ENCODE measurements at places on chromosomes 4 and X.

DNA sequence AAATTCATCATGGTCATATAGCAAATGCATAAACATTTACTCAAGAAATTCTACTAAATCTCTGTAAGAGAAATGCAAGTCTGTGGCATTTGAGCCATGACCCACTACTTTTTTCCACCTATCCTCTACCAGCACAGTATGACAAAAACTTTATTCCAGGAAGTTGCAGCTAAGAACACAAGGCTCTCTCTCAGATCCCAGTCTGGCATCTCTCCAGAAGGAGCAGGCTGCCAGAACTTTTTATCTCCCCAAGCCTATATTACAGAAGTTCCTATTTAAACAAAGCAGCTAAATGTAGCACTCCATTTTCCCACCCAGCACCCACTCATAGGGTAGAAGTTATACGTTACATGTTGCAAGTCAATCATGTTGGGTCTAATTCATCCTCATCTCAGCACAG, 49.3 kb upstream of the EPGN start:
- DNase-seq, result no peak

DNA sequence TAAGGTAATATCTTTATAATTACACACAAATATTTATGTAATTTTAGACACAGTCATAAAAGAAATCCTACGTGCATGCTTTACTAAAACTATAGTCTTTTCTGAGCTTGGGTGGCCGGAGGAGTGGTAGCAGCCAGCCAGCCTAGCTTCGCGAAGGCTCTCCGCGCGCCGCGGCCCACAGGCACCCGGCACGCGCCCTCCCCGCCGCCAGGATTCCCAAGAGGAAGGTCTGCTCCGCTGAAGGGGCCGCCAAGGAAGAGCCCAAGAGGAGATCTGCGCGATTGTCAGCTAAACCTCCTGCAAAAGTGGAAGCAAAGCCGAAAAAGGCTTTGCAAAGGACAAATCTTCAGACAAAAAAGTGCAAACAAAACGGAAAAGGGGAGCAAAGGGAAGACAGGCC, 8.7 kb upstream of the PJA1 start:
- no peak for DNase-seq

GRCh38 chr4:52250154-52250553, 199.1 kb downstream of the SPATA18 start:
- no peak for DNase-seq

DNA sequence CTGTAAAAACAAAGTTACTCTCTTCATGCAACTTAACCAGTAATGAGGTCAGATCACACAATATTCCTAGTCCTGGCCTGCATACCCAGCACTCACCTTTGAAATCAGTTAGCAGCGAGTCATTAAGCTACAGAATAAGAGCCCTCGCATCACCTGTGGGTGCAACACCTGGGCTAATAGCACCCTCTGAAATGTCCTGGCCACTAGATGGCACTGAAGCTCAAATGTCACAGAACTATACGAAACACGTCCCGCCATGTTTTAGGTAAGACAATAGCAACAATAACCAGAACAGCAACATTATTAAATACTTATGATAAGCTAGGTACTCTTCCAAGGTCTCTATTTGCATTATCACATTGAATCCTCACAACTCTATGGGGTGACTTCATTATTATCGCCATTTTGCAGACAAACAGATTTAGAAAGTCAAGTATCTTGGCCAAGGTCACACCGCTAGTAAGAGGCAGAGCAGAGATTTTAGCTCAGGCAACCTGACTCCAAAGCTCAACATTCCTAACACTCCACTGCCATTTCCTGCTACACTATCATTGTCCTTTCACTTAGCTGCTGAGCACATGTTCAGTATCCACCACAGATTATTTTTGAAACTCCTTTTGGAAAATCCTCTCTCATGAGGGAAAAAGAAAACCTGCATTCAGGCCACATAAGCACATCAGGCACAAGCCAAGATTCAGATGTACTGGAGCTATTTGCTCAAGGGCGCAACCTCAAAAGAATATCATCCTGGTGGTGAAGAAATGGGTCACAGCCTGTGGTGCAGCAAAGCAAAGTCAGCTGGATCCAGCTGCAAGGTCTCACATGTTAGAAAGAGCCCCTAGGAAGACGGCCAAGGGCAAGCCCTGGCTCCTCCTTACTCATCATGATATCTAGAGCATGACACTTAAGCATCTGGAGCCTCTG, 59.5 kb upstream of the KDR start:
- DNase-seq, result no peak

GRCh38 chr4:26229974-26230373, 90.8 kb upstream of the RBPJ start:
- no peak for DNase-seq

DNA sequence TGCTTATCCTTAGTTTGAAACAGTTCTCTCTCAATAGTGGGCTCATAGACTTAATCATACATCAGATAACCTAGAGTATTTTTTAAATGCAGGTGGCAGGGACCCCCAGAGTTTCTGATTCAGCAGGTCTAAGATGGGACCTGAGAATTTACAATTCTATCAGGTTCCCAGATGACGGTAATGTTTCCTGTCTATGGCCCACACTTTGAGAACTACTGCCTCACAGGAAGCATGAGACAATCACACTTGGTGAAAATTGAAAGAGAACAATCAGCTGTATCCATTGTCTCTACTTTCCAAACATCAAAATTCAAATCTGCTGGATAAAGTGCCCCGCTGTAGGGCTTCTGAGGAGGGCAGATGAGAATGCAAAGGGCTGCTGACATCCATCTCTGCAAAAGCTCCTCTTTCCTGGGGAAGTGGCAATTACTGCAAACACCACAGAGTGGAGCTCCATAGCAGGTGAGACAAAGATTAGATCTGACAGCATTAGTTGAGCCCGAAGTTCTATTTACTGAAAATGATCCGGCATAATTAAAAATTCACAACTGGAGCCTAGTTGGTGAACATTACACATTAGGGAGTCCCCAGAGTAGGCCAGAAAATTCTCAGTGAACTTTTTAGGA, 187.8 kb upstream of the MBNL3 start:
- no peak for DNase-seq

- DNase-seq, result no peak
Measured at GRCh38 chr4:41590591-41590990, 52.6 kb downstream of the LIMCH1 start.

GRCh38 chrX:96440941-96441340, 243.7 kb upstream of the DIAPH2 start:
- DNase-seq, result no peak

DNA sequence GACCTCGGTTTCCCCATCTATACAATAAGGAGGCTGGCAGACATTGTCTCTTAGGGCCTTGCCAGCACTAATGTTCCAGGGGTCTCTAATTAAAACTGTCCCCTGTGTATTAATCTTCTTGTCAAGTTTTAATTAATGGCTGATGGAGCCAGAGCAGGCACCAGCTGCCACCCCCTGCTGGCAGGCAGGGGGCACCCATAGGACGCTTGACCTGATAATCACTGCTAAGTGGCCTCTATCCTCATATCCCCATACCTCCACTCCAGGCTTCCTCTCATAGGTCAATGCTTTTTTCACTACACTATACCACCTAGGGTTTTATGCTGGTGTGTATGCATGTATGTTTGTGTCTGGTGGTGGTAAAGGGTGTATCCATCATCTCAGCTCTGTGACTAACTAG, 89.4 kb downstream of the EFNB1 start:
- no peak for DNase-seq

GRCh38 chrX:40205471-40205870, 107.7 kb upstream of the BCOR start:
- no peak for DNase-seq

DNA sequence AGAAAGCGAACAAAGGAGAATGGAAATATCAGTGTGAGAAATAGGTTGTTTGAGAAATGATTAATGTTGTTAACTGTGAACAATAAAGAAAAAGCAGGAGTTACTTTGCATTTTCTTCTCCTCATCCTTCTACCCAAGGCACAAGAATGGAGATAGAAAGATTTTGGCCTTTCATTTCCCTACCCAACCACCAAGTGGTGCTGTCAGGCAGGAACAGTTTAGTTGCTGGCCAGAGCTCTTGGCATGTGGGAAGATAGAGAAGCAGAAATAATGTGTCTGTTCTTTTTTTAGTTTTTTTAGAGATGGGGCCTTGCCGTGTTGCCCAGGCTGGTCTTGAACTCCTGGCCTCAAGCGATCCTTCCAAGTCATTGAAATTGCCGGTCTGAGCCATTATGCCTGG, 12.8 kb downstream of the HOPX start:
- DNase-seq, result no peak

DNA sequence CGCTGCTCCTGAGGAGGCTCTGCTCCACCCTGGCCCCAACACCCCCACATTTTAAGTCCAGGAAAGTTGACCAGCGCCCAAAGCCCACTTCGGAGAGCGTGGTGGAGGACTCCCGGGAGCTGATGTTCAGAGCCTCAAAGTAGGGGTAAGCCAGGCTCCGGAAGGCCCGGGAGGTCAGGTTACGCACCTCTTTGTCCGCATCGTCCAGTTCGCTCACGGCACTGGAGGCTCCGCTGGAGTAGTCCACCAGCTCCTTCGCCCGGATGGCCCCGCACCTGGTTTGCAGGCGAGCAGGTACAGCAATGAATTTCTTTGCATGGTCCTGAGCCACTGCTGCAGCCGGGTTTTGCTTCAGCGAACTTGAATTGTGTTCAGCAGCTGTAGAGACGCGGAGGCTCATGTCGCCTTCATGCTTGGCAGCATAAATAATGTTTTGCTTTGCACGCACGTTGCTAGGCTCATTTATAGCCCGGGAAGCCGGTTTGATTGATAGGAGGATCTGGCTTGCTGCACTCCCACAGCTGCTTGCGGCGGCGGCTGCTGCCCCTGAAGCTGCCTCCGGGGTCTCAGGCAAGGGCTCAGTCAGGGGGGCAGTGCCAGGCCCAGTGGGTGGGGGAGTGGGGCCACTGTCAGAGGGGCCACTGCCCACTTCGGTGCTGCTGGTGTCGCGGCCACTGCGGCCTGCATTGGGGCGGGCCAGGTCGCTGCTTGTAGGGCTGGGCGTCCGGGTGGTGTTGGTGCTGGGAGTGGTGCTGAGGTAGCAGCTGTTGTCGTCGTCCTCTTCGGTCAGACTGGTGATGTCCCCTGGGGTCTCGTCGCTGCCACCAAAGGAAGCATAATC, 4.8 kb downstream of the C4orf54 start:
- DNase-seq, result no peak

GRCh38 chrX:51641421-51642021, 22.8 kb upstream of the CENPVL3 start:
- DNase-seq, result no peak

DNA sequence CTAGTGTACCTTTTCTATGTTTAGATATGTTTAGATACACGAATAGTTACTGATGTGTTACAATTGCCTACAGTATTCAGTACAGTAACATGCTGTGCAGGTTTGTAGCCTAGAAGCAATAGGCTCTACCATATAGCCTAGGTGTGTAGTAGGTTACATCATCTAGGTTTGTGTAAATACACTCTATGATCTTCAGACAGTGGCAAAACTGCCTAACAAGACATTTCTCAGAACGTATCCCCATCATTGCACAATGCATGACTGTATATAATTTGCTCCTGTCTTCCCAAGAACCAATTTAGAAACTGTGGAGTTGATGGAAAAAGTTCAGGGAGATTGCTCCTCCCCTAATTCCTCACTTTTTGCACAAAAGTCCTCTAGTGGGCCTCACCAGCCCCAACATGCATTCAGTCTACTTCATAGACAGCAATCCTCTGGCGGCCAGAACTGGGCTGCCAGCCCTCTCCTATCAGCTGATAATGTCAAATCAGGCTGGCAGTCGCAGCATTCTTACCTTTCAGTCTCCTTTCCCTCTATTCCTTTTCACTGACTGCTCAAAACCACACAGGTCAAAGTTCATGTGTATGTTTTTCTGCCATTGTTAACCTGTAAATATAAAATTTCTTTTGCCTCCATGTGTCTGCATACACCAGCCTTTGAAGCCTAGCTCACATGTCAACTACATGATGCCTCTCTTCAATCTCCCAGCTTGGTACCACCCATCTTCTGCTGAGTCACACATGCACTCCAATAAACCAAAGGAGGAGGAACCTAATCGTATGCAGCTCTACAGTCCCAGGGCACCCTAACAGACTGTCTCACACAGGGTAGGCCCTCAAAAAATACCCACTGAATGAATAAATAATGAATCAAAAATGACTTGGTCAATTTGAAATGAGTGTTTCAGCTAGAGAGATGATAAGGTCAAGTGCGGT, 32.0 kb downstream of the BCLAF3 start:
- no peak for DNase-seq

DNA sequence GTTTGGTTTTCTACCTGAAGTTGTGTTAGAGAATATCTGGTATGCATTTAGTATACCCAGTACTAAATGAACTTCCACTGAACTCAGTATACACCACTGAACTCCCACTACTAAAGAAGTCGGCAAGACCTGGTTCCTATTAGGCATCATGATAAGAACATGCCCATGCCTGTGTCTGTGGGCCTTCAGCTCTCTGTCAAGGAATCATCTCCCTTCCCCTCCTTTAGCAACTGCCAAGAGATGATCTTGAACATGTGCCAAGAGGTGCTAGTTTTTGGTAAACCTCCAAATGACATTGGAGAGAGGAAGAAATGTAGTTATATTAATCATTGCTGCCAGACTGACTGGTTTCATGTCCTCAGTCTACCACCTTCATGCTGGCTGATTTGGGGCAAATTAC, 113.2 kb downstream of the ATP10D start:
- DNase-seq, result no peak

- no peak for DNase-seq
Measured at GRCh38 chr4:154616731-154617130, 4.3 kb upstream of the FGG start.

- DNase-seq, result no peak
Measured at GRCh38 chr4:139978692-139979091, 175.3 kb downstream of the MAML3 start.

- DNase-seq, result no peak
Measured at GRCh38 chr4:150010525-150011126, 67.6 kb upstream of the DCLK2 start.

Measured in stimulated activated CD4-positive, alpha-beta T cell treated with anti-CD3 and anti-CD28 coated beads, Interleukin-15, amount 100 ng/mL, for 1 hour (primary cell).